ENCODE measurements at places on chromosomes 12 and 14.

GRCh38 chr14:58873228-58873953 is 235.6 kb downstream of the DACT1 start:
- DNase-seq = no peak

GRCh38 chr12:106889326-106889725 is 66.4 kb upstream of the TMEM263 start:
- no peak for DNase-seq

DNA sequence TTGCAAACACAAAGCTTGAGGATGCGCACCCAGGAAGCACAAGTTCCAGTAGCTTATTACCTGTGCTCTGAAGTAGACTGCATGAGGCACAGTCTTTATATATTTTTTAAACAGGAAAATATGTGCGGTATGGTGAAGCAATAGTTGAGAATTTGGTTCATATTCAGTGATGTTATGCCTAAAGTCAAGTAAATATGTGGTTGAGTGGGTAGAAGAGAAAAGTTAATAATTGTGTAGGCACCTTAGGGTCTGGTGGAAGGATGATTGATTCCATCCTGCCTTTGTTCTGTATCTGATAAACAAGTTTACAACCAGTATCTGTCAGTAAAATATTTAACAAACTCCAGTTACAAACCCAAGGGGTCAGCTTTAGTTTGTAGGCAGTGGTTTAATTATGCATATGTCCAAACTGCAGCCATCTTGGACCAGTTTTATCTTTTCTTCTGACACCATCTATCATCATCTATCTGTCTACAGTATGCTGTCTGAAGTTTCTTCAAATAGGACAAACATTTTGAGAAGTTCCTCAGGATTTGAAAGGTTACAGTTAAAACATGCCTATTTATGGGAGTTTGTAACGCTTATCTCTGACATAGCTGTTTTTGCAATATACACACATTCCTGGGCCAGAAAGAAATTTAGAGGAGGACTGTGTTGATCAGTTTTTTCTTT is 10.8 kb downstream of the SINHCAF start:
- DNase-seq = no peak

DNA sequence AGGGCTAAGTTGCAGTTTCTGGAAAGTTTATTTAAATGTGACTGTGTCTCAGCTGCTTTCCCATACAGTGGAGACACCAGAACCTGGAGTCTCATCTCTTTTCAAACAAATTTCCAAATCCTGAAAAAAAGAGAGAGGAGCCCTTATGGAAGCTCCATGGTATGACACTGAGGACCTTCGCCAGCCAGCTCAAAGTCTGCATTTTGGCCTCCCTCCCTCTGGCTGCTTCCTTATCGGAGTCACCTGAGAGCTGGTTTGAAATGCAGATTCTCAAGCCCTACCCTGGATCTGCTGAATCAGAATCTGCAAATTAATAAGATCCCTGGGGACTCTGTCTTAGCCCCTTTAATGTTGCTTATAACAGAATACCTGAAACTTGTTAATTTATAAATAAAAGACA is 21.7 kb upstream of the JDP2 start:
- DNase-seq = no peak

- DNase-seq = no peak
Observed at GRCh38 chr12:123522164-123522563, 11.4 kb downstream of the RILPL1 start.

DNA sequence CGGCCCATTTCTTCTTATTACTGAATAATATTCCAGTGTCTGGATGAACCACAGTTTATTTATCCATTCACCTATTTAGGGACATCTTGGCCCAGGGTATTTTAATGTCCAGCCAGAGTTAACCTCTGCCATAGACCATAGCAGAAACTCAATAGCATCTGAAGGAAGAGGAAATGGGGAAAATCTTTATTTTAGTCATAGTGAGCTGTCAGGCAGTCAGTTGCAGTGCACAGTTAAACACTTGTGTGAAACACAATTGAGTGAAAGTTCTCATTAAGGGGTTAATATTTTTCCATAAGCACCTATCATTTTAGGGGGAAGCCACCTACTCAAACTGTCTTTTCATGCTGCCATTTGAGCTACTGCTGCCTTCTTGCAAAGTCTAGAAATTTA is 197.3 kb upstream of the PPFIA2 start:
- no peak for DNase-seq

DNA sequence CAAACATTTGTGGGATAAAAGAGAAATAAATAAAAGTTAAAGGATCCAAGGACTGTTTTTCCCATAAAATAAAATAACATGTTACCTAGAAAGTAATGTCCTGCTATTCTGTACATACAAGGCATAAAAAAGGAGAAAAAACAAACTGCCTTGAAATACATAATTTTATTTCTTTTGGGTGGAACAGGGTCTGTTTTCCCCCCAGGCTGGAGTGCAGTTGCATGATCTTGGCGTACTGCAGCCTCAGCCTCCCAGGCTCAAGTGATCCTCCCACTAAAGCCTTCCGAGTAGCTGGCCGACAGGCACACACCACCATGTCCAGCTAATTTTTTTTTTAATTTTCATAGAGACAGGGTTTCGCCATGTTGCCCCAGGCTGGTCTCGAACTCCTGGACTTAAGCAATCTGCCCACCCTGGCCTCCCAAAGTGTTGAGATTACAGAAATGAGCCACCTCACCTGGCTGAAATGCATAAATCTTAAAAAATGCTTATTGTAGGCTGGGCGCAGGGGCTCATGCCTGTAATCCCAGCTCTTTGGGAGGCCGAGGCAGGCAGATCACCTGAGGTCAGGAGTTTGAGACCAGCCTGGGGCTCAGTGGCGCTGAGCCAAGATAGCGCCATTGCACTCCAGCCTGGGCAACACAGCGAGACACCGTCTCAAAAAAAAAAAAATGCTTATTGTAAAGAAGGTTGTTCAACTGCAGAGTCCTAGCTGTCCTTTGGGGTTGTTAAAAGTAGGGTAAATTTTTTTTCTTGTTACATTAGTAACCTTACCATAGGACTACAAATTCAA is 4.1 kb upstream of the TUBA1C start:
- DNase-seq = no peak

Data from mammary epithelial cell (primary cell).